ENCODE measurements at places on chromosomes 11 and 22.

- no peak for DNase-seq
These were observed 54.2 kb downstream of the CNTF start for GRCh38 chr11:58676563-58677135.

- DNase-seq = no peak
These were observed 61.5 kb downstream of the MSANTD4 start for GRCh38 chr11:105960252-105961245.

DNA sequence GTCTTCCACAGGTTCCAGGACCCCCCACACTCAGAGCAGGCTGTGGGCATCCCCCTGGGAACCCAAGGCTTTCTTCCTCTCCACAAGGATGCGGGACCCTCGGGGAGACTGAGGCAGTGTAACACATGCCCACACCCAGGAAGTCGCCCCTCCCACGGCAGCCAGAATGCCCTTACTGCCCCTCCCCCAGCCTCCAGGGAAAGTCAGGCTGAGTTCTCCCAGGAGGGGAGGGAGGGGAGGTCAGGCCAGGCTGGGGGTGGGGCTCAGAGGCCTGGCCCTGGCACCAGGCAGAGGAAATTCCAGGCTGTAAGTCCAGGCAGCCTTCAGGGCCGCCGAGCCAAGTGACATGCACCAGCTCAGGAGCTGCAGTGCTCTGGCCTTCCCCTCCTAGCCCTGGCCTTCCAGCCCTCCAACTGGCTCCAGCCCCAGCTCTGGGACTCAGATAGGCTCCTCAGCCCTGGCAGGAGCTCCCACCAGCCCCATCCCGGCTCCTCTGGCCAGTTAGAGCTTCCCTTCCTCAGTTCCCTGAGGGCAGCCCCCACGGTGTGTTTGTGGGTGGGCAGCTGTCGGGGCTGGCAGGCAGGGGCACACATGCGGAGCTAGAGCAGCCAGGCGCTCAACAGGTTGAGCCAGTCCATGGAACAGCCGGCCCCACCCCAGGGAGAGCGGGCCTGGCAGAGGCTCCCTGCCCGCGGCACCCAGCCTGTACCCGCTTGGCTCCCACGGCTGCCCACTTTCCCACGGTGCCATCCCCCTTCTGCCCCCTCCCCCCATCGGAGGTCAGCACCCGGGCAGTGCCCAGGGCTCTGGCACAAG is 3.6 kb downstream of the BCL9L start:
- no peak for DNase-seq

- peak; percentile 45 for DNase-seq
These were observed 1.7 kb upstream of the UCP3 start for GRCh38 chr11:74010306-74011300.

- DNase-seq = no peak
These were observed 53.4 kb upstream of the CCND1 start for GRCh38 chr11:69587454-69588090.

DNA sequence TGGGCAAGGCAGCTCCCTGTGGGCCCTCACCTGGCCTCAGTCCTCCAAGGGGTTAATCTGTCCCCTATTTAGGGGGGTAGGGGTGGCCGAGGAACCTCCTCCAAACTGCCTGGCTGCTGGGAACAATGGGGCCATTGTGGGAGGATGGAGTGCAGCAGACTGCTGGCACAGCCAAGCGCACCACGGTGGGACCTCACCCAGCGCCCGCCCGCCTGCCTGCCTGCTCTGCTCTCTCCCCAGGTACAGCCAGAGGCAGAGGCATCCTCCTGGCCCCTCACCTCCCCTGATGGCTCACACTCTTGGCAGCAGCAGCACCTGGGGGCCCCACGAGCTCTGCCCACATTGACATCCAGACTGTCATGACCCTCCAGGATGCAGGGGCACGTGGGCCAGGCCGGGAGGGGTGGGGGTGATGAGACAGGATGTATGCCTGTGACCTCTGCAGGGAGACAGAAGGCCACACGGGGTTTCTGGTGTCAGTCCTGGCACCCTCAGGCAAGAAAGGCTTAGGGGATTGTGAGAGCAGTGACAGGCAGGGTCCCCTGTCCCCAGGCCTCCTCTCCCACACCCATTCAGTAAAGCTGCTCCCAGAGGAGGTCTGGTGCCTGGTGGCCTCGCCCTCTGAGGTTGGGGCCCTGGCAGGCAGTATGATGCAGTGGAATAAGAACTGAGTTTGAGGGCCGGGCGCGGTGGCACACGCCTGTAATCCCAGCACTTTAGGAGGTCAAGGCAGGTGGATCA is 11.4 kb downstream of the BCL9L start:
- no peak for DNase-seq

DNA sequence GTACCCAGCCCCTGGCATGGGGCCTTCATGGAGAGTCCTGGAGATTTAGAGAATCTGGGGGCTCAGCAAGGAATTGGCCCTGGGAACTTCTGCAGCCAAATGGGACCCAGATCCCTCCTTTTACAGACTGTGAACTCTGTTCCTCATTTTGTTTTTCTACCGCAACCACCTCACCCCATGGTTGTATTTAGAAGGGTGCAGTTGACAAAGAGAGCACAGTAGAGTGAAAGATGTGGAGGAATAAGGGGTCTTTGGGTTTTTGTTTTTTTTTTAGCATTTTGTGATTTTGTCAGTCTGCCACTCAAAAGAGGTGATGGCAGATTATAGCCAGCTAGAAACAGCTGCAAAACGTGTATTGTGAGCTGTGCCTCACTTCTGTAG is 1.9 kb downstream of the ZNF74 start:
- DNase-seq = no peak

DNA sequence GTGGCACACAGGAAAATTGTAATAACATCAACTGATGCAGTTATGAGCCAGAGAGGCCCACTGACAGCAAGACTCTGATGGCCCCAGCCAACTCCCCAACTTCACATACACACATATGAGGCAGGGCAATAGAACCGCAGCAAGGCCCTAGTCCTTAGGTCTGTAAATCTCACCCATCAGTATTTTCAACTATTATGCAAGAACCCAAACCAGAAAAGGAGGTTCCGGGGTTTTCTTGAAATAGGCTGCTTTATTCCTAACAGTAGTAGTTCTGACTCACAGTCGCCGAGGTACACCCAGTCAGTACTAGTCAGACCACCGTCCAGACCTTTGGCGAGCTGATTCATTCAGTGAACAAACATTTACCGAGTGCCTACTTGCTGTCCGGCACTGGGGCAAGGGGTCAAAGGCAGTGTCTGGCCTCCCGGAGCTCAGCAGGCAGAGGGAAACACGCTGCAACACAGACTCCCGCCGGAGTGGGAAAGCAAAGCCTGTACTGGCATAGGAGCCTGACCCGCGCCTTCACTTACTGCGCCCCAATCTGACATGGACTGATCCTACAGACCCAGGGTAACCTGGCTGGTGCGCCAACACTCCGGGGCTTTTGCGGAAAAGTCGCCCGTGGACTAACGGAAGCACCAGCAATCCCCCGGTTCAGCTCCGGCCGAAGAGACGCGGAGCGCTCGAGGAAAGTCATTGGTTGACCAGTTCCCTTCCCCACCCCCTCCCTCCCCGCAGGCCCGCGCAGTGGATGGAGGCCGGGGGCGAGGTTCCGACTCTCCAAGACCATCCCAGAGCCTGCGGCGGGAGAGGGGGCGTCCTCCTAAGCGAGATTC is 1.3 kb downstream of the PLEKHA7 start:
- no peak for DNase-seq

DNA sequence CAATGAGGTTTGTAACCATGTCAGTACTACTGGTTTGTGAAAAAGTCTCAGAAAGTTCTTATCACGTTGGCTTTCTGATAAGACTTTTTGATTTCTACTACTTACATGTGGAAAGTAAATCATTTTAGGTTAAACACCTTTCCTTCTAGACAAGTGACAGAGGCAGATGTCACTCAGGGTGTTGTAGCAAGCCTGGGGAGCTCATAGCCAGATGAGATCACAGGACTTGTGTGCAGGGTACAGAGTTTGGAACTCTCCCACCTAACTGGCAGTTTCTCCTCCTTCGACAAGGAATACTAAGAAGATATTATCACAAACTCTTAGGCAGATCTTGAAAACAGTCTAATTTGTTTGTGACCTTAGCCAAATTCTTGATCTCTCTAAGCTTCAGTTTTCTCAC is 49.4 kb upstream of the PICALM start:
- DNase-seq = no peak

GRCh38 chr22:47692811-47693210 is 930.4 kb downstream of the TBC1D22A start:
- DNase-seq = no peak

All from hematopoietic multipotent progenitor cell treated with erythropoietin and hydrocortisone succinate and interleukin-3 and kit ligand, for 6 days (in vitro differentiated cells).